ENCODE measurements at places on chromosomes 2 and 18.

- DNase-seq = no peak
These were observed 45.6 kb upstream of the ZC3H15 start for GRCh38 chr2:186440506-186440905.

DNA sequence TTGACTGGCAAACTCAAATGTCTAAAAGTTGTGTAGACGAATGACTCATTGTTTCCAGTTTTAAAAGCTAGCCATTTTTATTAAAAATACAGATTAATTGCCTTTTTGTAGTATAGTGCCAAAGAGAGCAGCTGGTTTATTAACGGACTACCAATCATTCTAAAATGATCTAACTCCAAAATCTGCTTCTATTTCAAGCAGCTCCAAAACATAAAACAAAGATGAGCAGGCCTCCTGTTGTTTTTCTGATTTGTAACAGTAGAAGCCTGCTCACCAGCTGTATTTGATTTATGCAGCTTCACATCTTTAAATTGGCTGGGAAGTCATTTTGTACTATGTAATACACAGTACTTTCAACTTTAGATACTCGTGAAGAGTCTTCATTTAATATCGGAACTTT is 171.8 kb downstream of the UBR3 start:
- no peak for DNase-seq

DNA sequence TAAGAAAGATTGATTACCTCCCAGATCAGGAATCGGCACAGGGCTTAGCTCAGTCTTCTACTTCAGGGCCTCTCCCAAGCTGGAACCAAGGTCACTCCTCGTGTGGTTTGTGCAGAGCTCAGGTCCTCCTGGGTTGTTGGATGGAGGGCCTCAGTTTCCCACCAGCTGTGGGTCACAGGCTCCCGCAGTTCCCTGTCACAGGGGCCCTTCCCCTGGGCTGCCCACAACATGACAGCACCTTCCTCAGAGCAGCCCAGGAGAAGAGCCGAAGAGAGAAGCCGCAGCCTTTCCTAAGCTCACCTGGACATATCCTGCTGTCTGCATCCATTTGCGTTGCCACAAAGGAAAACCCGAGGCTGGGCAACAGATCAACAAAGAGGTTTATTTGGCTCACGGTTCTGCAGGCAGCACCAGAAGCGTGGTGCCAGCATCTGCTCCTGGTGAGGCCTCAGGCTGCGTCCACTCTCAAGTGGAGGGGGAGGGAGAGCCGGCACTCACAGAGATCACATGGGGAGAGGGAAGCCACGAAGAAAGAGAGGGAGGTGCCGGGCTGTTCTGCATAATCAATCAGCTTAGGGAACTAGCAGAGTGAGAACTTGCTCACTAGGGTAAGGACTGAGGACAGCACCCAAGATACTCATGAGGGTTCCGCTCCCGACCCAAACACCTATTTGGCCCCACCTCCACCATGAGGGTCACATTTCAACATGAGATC is 13.0 kb upstream of the ALLC start:
- DNase-seq = no peak

DNA sequence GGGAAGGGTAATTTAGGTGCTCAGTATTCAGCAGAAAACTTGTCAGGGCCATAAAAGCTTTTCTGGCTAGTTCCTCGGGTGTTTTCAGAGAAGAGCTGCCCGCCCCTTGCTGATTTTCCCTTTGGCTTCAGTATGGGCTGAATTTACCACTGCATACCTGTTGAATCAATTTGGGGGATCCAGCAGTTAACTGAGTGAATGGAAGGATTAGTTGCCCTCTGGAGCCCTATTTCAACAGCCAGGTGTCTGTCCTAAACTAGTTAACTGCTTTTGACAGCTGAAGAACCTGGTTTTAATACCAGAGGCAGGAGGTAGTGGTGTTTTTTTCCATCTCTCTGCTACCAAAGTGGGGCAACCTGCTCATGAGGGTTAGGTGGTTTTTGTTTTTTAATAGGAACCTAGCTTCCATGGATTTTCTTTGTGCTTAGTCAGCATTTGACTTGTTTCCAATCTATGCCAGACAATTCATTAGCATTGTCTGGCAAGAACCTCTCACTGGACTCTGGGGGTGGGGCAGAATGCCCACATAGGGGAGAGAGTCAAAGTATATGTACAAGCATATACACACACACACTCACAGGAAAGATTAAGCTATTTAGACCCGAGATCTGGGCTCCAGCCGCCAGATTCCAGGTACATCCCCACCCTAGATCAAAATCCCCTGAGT is 166.5 kb upstream of the SIX3 start:
- DNase-seq = no peak

DNA sequence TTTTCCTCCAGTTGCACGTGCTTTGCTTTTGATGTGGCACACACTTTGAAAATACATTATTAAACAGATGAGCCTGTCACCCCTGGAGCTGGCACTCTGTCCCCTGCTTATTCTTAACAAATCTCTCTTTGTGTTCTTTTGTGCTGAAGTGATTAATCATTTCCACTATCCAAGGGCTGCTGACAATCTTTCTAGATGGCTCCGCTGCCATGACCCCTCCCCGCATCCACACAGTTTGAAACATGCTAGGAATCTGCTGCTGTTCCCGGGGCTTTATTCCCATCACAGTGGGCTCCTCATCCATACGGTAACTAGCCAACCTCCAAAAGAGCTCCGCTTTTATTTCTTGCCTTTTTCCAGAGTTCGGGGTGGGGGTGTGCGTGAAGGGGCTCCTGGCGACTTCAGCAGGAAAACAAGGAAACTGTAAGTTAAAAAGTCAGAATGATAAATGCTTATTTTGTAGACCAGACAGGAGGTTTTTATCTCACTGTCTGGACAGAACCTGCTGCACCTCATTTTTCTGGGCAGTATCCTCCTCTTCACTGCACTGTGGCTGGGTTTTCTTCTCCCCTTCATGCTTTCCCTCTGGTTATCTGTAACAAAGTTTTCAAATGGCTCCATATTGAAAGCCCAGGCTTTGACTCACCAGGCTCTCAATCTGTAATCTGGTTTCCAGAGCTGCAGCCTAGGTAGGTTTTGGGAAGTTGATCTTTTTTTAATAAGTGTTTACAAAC is 319.7 kb downstream of the AFF3 start:
- DNase-seq = no peak
